ENCODE measurements at places on chromosomes 4 and X.

GRCh38 chrX:119738742-119739141 lies 19.6 kb upstream of the SOWAHD start:
- no peak for DNase-seq
- H3K27me3 ChIP-seq = no peaks in the 10 kb centered on the region
- no peaks in the 10 kb centered on the region for H3K36me3 ChIP-seq
- no peak overlapping the region for H3K4me3 ChIP-seq

DNA sequence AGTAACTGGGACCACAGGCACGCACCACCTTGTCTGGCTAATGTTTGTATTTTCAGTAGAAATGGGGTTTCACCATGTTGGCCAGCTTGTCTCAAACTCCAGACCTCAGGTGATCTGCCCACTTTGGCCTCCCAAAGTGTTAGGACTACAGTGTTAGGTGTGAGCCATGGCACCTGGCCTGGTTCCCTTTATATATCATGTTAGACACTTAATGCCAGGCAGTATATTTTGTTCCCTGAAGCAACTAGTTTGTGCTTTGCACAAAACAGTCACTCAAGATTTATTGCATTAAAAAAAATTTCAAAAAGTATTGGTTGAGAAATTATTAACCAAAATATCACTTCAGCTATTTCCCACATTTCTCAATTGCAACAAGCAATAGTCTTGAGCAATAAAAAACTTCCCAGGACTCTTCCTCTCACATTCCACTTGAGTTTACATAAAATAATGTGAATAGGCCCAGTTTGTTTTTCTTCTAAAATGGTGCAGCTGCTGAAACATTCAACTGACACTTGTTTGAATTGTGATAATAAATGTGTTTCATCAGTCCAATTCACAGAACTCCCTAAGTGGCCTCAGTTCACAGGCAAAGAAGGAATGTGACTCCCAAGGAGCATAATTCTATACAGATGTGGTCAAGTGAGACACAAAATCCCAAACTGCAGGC lies 22.7 kb downstream of the CXCL1 start:
- no peaks in the 10 kb centered on the region for H3K4me1 ChIP-seq
- no peak overlapping the region for H3K4me3 ChIP-seq
- H3K27me3 ChIP-seq = no peaks in the 10 kb centered on the region

DNA sequence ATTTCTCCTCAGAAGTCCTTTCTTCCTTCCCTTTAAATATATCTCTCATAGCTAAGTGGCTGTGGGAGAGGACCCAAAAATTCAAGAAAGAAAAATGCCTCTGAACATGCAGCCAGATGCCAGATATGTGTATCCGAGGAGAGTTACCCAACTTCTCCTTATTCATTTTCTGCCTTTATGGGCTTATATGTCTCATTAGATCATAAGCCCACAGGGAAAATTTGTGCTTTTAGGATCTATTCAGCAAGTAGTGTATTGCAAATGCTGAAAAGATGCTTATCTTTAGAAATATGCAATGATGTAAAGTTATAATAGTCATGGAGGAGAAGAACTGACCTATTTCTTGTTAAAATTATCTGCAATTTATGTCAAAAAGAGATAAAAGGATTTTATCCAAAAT lies 371.8 kb upstream of the NOCT start:
- H3K36me3 ChIP-seq = no peaks in the 10 kb centered on the region
- no peak for DNase-seq
- no peaks in the 10 kb centered on the region for H3K27me3 ChIP-seq

- no peaks in the 10 kb centered on the region for H3K36me3 ChIP-seq
- H3K4me1 ChIP-seq = peaks cover 3% of the 10 kb centered on the region
- no peak overlapping the region for H3K27ac ChIP-seq
- H3K4me3 ChIP-seq = no peak overlapping the region
- DNase-seq = no peak
Measured at GRCh38 chr4:185872747-185873380, 60.9 kb upstream of the SORBS2 start.

GRCh38 chr4:112378858-112379257 lies 81.7 kb downstream of the ALPK1 start:
- no peak overlapping the region for H3K4me3 ChIP-seq
- peaks cover 2% of the 10 kb centered on the region for H3K4me1 ChIP-seq
- H3K36me3 ChIP-seq = no peaks in the 10 kb centered on the region
- no peaks in the 10 kb centered on the region for H3K27me3 ChIP-seq
- DNase-seq = no peak
- no peak overlapping the region for H3K27ac ChIP-seq

All from H1 (cell line).